ENCODE measurements at places on chromosomes 3 and 15.

- DNase-seq: no peak
Measured at GRCh38 chr3:142958707-142959106, 4.8 kb downstream of the PAQR9 start.

- DNase-seq: no peak
Measured at GRCh38 chr3:39088456-39088855, 19.0 kb downstream of the GORASP1 start.

DNA sequence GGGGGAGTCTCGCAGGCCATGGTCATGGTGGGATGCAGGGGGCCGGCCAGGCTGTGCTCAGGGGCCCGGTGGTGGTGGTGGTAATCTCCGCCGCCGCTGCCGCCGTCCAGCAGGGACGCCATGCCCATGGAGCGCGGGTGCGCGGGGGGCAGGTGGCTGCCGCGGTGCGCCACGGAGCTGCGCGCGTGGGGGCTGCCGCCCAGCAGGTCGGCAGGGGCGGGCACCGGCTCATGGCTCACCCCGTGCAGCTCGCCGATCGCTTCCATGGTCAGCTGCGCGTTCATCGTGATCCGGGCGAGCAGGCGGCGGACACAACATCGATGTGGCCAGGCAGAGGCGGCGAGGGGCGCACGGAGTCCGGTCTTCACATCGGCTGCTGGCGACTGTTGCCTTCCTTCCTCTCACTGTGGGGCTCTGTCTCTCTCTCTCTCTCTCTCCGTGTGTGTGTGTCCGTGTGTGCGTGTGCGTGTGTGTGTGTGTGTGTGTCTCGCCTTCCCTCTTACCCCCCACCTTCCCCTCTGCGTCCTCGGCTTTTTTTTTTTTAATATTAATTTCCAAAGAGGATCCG lies 451 bp downstream of the ONECUT1 start:
- DNase-seq: no peak

DNA sequence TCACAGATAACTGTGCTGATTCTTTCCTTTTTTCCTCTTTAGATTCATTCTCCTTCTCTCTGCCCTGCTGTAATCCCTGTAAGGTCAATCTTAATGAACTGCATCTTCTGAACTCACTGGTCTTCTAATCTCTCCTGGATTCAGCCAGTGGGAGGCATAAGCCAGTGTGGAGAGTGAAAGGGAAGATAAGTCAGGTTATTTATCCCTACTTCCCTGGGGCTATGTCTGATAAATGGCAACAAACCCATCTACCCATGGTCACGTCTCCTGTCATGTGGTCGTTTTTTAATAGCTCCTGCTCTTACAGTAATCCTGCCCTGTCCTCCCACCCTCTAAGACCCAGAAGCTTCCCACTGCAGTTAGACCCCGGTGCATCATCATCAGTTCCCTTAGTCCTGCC lies 199.6 kb upstream of the NAALADL2 start:
- DNase-seq: no peak

GRCh38 chr15:20272422-20273184 lies 269.0 kb downstream of the GOLGA6L6 start:
- no peak for DNase-seq

DNA sequence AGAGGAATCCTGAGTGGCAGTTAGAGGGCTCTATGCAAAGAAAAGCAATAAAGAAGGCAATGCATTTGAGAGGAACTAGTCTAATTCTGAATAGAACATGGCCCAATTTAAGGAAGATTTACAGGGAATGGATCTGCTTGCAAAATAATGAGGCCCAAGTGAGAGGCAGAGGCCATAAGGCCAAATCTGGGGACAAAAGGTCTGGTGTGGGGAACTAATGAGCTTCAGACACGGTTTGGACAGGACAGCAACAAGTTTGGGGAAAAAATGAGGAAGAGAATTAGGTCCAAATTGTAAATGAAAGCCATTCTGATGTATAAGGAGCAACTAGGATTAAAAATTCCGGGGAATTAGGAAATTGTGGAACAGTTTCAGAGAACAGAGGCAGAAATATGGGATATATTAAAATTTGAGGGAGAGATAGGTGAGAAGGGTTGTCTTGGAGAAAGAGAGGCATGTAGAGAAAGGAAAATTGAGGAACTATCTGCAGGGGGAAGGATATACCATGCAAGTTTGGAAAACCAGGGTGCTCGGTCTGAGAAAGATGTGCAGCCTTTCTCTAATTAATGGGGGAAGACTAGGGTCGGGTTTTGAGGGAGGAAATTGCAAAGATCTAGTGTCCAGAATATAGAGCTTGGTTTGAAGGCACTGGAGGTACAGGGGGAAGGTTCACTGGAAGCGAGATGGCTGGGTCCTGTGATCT lies 73.8 kb downstream of the RBPMS2 start:
- DNase-seq: no peak

DNA sequence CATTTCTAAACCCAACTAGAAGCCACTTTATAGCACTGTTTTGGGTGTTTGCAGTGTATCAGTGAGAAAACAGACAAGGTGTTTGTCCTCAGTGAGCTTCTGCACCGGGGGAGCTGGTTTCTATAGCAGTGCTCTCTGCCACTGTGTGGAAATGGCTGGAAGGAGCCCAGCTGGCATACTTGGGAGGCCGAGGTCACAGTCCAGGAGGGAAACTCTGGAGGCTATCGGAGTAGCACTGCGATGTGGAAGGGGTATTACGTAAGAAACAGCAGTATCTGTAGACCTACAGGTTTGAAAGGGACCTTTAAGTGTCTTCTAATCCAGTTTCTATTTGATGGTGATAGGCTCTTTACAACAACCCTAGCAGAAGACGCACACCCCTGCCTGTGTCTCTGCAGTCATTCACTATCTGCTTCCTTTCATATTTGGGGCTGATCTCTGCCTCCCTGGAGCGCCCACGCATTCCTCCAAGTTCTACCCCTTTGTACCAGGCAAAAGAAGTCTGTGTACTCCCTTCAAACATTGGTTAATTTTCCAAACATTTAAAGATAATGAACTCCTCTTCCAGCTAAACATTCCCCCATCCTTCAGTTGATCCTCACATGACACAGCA lies 87.4 kb upstream of the ADAMTS17 start:
- no peak for DNase-seq

- DNase-seq: no peak
Measured at GRCh38 chr3:45499529-45499928, 95.0 kb upstream of the LIMD1 start.

- DNase-seq: no peak
Measured at GRCh38 chr15:35061825-35062737, 23.0 kb downstream of the NANOGP8 start.

- no peak for DNase-seq
Measured at GRCh38 chr15:91696981-91697380, 156.5 kb upstream of the SLCO3A1 start.

- no peak for DNase-seq
Measured at GRCh38 chr3:12224181-12225147, 64.4 kb upstream of the PPARG start.

- no peak for DNase-seq
Measured at GRCh38 chr15:92839696-92840095, 60.4 kb upstream of the CHD2 start.

- DNase-seq: no peak
Measured at GRCh38 chr3:133944641-133945380, 49.1 kb upstream of the RAB6B start.

DNA sequence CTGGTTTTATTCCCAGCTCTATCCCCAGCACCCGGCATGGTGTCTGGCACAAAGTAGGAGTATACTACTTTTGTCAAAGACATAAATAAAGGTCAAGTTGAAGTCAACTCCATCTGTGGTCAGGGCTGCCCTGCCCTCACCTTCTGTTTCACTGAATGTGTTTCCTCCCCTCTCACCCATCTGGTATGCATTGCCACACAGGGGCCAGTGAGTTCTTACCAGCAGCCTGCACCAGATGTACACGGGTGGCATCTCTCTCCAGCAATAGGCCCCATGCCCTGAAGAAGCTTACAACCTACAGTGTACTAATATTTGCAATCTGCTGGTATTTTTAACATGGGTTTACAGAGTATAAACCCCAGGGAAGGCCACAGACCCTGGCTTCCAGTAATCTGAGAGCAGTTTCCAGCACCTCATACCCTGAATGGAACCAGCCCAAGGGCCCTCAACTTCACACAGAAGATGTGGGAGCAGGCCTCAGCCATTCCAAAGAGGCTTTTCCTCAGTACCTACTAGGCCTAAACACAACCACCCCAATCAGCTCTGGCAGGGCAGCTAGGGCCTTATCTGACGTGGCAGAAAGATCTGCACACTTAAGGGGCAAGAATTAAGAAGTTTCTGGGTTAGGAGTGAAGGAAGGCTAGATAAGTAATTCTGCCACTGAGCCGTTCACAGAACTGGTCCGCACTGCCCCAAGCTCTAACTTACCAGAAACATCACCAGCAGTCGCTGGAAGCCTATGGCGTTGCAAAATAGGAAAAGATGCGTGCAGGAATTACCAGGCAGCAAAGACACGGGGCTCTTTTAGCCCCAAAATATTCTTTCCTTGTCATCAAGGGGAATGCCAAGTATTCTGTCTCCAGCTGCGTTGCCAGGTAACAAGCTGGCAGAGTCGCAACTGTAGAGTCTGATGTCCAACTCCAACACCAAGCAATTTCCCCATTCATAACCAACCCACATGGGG lies 2.1 kb downstream of the IDH2 start:
- DNase-seq: no peak

GRCh38 chr15:80936288-80937078 lies 53.1 kb downstream of the MESD start:
- DNase-seq: no peak

GRCh38 chr15:59685737-59686297 lies 3.3 kb downstream of the BNIP2 start:
- no peak for DNase-seq

- no peak for DNase-seq
Measured at GRCh38 chr15:98738689-98739401, 90.5 kb downstream of the IGF1R start.

DNA sequence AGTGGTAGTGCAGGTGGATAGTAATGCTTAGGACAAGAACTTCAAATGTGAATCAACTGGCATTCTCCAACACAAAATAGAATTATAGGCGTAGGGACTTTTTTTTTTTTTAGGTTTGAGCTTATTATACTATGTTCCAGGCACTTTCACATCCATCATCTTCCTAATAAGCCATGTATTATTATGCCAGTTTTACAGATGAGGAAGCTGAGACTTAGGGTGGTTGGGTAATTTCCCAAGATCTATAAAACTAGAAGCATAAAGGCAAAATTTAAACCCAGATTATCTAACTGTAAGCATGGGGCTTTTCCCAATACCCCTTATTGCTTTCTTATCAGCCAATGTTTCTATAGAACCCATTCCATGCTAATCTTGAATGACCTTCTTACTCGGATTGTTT lies 75.1 kb upstream of the ETV5 start:
- DNase-seq: no peak

DNA sequence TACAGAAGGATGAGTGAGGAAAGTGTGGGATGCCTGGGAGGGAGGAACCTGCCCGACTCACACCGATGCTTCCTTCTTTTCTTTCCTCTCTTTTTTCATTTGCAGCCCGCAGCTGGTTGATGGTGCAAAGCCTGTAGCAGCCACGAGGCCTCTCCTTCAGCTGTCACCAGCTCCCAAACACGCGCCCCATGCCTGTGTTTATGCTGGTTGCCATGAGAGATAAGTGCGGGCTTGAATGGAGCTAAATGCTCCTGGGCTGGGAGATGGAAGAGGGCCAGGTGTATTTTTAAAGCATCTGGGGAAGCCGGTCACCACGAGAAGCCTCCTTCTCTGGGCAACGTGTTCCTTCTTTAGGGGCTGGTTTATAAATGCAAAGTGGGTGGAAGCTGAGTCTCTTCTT lies 9.3 kb downstream of the COLQ start:
- no peak for DNase-seq

DNA sequence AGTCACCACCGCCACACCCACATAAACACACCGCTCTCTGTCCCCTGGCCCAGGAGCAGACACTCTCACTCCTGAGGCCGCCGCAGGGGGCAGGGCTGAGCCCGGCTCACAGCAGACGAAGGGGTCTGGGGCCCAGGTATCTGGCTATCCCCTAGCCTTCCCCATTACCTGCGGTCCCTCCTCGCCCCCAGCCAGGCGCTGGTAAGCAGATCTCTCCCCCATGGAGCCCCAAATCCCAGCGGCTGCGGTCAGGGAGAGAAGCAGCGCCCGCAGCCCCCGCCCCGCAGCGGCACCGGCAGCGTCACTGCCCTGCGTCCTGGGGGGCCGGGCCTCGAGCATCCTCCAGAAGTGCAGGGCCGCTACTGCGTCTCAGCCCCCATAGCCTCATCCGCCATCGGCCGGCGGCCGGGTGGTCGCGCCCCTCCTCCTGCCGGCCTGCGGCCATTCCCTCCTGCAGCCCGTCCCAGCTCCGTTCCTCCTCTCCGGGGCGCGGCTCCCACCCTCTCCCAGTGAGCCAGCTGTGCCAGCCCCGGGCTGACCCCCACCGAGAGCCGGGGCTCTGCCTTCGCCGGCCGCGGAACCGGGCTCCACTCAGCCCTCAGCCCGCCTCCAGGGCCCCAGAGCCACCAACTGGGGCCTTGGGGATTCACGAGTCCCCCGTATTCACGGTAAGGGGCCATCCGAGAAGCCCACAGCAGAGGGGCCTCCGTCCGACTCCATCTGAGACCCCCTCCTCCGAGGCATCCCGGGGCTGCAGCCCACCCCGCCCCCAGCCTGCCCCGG lies 13.1 kb downstream of the TNK2 start:
- DNase-seq: peak; percentile 36

- no peak for DNase-seq
Measured at GRCh38 chr3:63900010-63900409, 12.2 kb downstream of the SCAANT1 start.

- no peak for DNase-seq
Measured at GRCh38 chr3:104362319-104362718, 1004.4 kb upstream of the ALCAM start.

GRCh38 chr3:153973722-153974265 lies 147.4 kb upstream of the ARHGEF26 start:
- DNase-seq: no peak

GRCh38 chr3:32817558-32818228 lies at the start of gene TRIM71:
Gene TRIM71 (plus strand): TSS chr3:32817997. CDS start chr3:32818081, 84 bp downstream.
- no peak for DNase-seq

- no peak for DNase-seq
Measured at GRCh38 chr3:163196815-163197374, 1700.3 kb downstream of the OTOL1 start.

DNA sequence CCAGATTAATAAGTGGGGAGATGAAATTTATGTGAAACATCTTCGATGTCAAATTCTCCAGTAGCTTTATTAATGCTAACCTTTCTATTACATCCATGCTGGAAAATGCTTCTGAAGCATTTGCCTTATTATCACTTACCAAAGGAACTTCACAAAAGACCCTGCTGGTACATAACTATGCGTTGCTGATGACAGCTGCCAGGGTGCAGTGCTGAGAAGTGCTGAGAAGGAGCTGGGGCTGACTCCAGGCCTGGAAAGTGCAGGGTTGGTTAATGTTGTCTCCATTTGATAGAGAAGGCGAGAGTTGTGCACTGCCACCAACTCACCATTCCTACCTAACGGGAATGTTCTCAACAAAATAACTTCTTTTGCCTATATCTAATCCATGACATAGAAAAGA lies 736.0 kb upstream of the NR2F2 start:
- no peak for DNase-seq
